NCI-H1417 treated with DMSO at 0.1 percent for 48 hours (cell line): ENCODE measurements at places on chromosomes 3 and 15.

- DNase-seq = no peak
Observed at GRCh38 chr3:100114413-100115030, at the start of gene FILIP1L. FILIP1L (minus strand) TSS chr3:100114501.

DNA sequence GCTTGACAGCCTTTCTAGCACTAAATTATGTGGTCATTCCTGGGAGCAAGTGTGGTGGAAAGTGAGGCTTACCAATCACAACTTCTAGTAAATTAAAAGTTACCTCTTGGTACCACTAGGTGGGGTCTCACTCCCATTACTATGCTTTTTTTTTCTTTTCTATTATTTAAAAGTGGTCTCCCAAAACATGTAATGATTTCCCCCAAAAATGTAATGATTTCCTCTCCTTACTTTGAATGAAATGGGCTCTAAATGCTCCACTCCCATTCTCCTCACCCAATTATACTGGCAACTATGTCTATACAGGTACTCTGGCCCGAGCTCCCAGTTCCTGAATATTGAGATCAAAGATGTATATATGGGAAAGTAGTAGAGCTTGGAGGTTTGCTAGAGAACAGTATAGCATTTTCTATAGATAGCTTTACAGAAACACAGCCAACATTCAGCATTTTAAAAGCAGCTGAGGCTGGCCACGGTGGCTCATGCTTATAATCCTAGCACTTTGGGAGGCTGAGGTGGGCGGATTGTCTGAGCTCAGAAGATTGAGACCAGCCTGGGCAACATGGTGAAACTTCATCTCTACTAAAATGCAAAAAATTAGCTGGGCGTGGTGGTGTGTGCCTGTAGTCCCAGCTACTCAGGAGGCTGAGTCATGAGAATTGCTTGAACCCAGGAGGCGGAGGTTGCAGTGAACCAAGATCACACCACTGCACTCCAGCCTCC lies 70.9 kb downstream of the DCUN1D1 start:
- DNase-seq = no peak

DNA sequence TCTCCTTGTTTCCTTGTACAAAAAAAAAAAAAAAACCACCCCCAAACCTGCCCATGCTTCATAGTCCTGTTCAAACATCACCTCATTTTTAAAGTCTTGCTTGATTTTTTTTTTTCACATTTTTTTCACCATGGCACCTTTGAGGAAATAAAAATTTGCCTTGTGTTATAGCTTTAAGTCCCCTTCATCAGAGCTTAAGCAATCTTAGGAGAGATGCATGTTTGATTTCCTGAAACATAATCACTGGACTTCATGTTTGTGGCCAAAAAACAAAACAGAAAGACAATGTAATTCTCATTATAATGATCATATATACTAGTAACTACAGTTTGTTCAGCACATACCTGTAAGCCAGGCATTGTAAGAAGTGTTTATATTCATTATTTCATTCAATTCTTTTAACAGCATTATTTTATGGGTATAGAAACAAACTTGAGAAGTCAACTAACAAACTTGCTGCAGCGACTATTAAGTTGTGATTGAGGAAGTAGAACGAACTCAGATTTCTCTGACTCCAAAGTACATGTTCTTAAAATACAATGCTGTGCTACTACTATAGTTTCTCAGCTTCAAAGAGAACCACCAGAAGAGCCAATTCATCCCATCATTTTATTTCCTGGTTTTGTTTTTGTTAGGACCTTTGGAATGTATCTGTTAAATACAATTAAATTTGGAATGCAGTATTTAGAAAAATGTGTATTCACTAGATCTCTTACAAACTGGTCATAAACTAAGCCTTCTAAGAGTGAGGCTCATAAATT lies 203.8 kb downstream of the TCF12 start:
- DNase-seq = no peak

DNA sequence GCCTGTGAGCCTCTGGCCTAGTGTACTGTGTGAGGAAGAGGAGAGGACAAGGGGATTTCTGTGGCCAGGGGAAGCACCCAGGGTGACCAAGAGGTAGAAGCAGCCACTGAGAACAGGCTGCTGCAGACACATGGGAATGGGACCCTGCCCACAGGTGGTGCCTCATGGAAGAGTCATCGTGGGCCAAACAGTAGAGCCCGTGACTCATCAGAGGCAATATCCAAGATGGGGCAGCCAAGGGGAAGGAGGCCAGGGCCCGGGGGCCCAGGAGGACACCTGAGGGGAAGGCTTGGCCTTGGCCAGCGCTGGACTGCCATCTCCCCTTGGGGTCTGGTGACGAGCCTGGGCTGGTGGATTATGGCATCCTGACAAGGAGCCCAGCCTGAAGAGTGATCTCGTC lies 275.0 kb upstream of the LYSMD4 start:
- DNase-seq = no peak
